GM23248 (cell line): ENCODE measurements at places on chromosomes 1 and 21.

GRCh38 chr1:117069220-117069844, 9.2 kb downstream of the TTF2 start:
- DNase-seq: no peak

GRCh38 chr1:226332947-226333346, 24.0 kb upstream of the LIN9 start:
- peak; percentile 18 for DNase-seq

DNA sequence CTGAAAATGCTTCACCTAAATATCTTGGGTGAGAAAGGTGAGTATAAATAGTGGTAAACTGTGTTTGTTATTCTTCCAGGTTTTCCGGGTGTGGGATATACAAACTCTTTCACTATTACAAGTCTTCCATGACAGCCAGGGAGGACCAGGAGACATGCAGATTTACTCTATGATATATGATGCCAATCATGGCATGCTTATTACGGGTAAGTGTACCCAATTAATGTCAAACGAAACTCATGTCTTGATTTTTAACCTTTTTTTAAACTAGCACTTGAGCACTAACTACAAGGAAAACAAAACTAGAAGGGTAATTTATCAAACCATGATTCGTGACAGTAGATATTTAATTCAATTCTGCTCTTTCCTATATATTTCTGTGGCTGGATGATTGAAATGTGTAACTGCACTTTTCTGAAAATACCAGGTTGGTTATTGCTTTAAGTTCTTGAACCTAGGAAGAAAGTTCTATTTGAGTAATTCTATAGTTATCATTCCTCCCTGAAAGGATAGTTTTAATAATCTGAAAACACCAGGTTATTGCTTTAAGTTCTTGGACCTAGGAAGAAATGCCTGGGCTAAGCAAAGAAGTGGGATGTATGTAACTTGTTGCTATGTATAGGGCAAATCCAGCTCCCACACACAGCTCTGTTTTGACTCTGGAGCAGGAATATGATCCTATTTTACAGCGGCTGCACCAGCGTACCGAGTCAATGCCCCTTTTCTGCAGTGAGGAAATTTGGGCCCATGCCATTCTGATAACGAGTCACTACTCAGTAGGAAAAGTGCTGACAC, 86.4 kb downstream of the WDR64 start:
- no peak for DNase-seq

DNA sequence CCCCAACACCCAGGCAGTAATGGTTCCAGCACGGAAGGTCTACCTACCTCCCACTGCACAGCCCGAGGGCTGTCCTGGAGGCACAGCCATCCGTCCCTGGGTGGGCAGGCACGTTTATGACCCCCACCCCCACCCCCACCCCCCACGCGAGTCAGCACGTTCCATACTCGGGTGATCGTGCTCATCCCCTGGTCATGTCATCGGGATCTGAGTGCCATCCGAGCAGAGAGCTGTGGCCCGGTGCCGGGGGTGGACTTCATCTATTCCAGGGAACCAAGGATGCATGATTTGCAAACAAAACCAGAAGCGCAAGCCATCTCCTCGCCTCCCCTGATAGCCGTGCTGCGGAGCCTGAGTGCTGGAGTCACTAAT, 1.1 kb downstream of the TSPEAR start:
- no peak for DNase-seq

DNA sequence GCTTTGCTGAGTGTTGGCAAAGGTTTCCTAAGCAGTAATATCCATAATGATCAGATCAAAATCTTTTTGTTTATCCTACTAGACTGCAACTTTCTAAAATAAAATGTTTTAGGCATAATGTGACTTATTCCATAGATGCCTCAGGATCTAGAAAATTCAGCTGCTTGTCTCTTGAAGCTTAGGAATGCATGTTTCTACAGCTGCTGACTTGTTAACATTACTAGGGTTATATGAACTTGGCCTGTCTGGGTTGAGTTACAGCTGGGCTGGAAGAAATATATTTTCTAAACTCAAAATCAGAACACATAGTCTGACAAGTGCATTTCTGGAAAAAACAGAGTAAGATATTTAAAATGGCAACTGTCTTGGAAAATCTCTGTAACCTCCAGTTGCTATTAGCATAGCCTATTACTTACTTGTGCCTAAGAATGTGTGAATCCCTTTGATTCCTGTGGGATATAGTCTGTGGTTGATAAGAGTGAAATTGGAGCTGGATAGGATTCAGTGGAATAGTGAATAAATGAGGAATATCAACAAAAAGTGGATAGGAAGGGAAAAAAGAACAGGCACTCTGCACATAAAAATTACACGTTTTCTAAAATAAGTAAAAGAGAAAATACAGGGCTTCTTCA, 61.2 kb downstream of the RGS4 start:
- no peak for DNase-seq

- DNase-seq: peak; percentile 46
These were observed 42.8 kb upstream of the IFI44L start for GRCh38 chr1:78577257-78578100.

GRCh38 chr1:234000557-234001041, 96.1 kb downstream of the SLC35F3 start:
- DNase-seq: no peak

- DNase-seq: no peak
These were observed 5.6 kb downstream of the PTPRF start for GRCh38 chr1:43536196-43536863.

DNA sequence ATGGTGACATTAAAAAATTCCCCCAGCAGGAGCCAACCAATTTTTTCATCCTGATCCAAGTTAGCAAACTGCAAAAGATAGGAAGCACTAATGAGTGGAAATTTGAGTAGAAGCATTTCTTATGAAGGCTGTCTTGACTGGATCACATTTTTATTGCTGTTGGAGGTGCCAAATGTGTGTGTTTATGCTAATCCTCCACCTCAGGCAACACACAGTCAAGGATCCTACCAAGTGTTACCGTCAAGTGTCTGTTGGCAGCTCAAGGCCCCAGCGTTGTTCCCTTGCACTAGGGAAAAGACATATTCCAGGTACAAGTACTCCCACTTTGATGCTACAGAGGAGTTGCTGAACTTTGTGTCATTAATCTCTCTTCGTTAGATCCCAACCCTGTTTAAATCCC, 18.3 kb downstream of the METTL18 start:
- DNase-seq: no peak

DNA sequence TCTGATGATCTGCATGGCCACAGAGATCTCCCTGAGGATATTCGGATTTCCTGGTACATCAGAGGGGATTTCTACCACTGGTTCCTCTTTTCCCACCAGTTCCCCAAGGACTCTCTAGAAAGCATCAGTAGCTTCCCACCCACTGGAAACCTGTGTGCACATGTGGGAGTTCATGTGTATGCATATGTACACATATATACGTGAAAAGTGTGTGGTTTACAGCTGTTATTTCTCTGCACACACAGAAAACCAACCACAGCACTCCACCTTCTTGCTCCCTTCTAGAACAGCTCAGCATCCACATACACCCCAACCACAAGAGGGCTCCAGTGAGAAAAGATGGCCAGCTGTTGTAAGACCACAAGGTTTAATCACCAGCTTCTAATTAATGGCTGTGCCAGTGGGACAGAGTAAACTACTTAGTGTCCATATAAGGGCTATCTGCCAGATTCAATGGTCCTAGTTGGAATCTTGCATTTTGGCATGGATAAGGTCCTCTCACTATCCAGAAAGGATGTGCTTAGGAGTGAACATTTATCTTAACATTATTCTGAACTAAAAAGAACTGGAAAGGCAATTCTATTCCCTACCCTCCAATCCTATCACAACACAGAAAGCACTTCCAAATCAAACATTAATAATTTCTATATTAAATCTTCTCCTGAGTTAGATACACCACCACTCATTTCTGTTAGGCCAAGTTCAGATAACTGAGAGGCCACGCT, 24.1 kb downstream of the GPR3 start:
- DNase-seq: peak; percentile 80

DNA sequence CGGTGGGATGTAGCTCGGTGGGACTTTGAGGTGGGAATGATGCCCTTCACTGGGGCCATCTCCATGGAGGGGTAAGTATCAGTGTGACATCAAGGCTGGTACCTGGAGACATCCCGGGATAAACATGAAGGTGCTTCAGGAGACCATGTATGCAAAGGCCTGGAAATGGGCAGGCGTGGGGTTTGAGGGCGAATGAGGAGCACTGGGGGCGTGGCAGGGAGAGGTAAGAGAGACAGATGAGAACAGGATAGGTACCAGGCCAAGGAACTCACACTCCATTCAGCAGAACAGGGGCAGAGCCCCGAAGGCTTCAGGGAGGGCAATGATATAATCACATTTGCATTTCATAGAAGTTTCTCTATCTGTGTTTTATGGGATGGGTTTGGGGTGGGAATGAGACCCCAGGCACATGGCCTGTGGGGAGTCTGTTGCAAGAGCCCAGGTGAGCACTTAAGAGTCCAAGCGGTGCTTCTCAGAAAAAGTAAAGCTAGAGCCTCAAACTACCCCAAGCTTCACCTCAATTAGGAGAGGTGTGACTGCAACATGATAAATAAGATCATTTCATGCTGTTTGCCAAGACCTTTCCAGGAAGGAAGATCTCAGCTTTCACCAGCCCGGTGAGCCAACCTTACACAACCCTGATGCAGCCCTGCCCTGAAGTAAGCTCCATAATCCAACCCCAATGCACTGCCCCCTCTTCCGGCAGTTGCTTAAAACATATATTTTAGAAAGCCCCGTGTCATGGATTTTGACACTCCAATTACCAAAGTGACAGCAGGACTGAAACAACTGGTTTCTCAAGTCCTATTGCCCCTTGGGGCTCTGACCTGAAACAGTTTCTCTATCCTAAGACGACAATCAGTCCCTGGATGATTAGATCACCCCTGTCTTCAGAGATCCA, 7.4 kb downstream of the S100A9 start:
- no peak for DNase-seq

DNA sequence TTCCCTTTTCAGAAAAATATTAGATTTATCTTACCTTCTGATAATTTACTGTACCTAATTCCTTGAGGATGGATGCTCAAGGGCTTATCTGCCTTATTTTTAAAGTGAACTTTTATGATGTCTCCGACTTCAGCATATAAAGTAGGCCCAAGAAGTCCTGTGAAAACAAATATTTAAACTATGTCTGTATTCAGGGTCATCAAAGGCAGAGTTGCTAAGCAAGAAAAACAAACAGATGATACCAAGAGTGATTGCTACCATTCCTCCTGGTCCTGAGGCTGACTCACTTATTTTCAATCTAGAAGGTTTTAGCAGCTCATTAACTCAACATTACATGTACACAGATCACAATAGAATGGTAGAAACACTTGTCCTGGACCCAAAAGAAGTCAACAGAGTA, 14.1 kb downstream of the F5 start:
- DNase-seq: peak; percentile 3
